ENCODE measurements at places on chromosomes 12 and 14.

DNA sequence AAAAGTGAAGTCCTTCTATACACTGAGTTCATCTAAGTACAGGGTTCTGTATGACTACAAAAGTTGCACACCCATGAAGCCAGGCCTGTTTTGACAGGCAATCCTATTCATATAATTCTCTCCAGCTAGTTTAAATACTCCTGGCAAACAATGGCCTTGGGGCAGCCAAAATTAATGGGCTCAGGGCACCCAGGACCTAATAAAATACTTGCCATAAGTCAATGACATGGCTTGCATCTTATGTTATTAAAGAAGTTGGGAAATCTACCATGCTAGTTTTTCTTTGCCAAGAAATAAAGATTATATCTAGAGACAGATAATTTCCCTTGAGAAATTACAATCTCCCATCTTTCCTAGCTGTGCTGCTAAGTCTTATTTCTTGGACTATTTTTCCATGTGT lies 11.1 kb upstream of the TMTC1 start:
- no peak for DNase-seq

GRCh38 chr14:50225974-50226297 lies 5.4 kb downstream of the SOS2 start:
- DNase-seq: no peak

GRCh38 chr12:122888232-122888752 lies 7.6 kb downstream of the VPS37B start:
- DNase-seq: peak; percentile 40

GRCh38 chr14:20631880-20632389 lies 9.6 kb downstream of the OR6S1 start:
- no peak for DNase-seq

- no peak for DNase-seq
Observed at GRCh38 chr12:122368361-122369073, 54.0 kb downstream of the CLIP1 start.

GRCh38 chr12:10634427-10634826 lies 21.0 kb upstream of the MAGOHB start:
- no peak for DNase-seq

DNA sequence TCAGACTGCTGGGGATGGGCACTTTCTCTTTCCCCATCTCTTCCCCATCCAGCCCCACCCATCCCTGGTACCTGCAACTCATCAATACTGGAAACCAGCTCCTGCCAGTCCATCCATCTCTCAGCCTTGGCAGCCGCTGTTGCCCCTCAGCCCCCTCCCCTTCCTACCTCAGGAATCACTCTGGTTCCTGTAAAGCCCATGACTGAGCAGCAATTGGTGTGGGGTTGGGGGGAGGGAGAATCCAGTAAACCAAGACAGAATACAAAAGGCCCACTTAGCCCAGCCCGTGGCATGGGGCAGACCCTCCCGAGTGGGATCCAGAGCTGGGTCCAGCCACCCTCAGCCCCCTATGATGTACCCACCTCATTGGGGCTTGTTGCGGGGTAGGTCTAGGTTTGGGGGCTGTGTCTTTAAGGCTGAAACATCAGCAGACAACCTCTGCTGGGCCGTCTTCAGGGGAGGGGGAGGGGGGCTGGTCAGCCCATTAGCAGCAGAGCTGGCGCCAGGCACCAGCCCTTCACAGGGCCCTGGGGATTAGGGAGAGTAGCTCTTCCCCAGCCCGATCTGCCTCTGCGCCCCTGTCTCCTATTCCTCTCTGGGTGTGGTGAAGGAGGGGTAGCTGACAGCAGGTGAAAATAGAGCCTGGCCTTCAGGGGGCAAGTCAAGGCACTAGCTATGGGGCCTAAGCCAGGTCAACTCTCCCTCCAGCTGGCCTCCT lies 702 bp upstream of the PRPH start:
- DNase-seq: no peak

- no peak for DNase-seq
Observed at GRCh38 chr12:109356577-109356976, 8.9 kb downstream of the MYO1H start.

DNA sequence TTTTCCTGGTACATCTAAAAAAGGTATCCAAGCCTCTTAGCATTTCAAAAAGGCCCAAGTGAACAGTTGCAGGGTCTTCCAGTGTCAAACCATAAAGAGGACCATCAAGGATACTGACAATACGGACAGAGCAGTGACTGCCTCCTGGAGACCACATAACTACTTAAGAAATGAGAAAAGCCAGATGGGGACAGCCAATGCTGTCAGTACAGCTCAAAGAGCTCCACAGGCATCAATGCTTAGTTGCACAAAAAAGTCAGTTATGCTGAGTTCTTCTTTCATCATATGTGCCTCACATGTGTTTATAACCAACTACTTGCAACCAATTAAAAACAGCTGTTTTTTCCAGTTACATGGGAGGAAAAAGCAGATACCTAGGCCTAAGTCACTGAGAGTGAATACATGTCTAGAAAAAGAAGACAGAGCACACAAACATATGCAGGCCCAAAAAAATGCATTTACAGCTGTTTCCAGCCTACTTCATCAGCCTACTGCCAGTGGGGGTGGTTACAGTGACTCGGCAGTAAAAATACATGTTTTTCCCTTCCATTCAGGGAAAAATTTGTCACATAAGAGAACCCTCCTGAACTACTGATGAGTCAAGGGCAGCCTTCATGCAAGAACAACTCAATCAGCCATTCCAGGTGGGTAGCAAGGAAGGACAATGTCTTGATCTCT lies 84.0 kb downstream of the DCAF5 start:
- DNase-seq: no peak

GRCh38 chr12:27937768-27938167 lies 34.8 kb downstream of the PTHLH start:
- no peak for DNase-seq

- DNase-seq: no peak
Observed at GRCh38 chr12:75868501-75868900, 163.1 kb downstream of the PHLDA1 start.

DNA sequence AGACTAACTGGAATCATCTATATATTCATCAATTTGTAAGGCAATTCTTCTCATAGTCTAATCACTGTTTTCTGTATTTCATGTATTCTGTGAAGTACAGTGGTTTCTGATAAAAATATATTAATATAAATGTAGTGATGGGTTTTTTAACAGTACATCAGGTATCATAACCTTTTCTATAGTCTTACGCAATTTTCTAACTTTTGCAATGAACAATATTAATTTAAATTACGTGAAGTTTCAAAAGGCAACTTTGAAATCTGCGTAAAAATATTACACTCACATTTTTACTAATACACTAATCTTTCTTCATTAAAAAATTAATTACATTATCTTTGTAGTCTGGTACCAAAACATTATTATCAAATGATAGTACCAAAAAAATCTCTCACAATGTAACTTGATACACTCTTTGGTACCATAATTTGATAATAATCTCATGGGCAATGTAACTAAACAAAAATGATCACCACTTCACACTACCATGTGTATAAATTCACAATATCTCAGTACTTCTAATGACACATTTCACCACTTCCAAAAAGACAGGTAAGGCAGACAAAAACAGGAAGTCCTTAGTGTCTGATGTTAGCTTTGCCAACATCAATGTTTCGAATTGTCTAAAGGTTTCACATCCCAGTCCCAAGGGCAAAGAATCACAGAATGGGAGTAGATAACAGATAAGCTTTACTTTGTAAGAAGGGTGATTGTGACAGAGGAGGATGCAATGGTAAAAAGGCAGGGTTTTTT lies 8.7 kb downstream of the DNAI7 start:
- no peak for DNase-seq

DNA sequence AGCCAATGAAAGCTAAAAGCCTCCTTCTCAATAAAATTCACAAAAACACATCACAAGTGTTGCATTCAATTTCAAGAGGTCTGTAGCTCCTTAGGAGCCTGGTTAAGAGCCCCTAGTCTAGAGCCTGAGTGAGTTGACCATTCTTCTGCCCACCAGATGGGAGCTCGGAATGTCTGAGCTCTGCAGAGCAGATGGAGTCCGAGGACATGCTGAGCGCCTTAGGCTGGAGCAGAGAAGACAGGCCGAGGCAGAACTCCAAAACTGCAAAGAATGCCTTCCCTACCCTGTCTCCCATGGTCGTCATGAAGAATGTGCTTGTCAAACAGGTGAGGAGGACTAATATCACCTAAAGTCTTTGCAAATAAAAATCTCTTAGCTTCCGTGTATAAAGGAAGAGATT lies 11.6 kb downstream of the CIPC start:
- DNase-seq: no peak

DNA sequence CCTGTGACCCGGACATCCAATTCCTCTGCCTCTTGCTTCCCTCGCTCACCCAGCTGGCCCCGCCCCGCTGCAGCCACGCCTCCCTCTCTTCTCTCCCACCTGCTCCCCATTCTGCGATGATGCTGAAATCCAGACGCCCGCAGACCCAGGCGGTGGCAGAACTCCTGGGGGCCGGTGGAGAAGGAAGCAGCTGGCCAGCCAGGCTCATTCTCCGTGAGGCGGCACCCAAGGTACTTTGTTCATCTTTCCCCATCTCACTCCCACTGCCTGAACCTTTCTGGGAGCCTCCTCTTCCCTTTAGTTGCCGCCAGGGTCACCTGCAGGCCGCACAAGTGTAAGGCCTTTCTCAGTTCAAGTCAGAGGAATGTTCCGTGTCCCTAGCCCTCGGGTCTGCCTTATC lies 35.7 kb downstream of the FOXN4 start:
- DNase-seq: no peak

DNA sequence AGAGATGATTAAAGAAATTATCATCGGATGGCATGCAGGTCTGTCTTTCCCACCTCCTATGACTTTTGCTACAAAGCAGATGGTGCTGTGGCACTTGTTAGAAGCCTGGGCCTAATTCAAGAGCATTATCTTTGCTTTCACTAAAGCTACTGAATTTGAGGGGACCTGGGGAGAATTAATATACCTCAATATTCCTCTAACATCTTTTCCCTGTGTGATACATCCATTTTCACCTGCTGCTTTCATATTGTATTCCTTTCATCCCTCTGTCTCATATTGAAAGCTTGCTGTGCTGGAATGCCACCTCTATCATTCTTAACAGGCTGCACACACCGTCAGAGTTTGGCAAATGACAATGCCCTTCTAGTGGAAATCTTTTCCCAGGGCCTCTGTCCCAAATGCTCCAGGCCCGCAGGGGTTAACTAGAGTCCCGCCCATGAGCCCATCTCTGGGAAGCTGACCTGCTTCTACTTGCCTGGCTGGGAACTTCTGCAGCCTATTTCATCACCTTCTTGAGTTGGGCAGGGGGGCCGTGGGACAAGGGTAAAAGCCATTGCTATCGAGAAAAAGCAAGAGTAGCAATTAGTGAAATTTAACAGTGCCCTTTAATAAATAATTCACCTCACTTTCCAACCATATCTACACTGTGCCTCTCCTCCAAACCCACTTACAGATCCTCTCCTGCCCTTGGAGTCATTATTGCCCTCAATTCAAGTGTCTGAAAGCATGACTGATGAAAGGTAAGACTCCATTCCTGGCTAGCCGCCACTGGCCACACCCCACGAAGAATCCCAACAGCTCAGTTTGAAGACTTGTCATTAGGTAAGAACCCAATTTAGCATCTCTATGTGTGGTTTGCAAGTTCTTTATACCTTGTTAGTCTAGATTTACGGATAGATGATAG lies 126.7 kb upstream of the BTG1 start:
- no peak for DNase-seq

DNA sequence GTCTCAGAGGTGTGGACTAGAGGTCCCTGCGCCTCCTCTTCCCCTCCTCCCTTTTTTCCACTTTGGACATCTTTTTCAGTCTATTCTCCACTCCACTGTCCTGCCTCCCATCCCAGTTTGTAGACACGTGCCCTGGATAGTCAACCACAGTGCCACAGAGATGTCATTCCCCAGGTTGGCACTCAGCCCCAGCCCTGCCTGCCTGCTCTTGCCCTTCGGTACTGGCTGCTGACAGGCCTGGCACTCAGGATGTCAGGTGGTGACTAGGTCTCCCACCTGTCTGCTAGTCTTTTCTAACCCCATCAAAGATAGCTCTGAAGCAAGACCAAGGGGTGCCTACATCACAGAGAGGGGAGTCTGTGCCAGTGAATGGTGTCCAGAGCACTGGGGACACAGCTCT lies 15.8 kb downstream of the KRT71 start:
- DNase-seq: no peak

DNA sequence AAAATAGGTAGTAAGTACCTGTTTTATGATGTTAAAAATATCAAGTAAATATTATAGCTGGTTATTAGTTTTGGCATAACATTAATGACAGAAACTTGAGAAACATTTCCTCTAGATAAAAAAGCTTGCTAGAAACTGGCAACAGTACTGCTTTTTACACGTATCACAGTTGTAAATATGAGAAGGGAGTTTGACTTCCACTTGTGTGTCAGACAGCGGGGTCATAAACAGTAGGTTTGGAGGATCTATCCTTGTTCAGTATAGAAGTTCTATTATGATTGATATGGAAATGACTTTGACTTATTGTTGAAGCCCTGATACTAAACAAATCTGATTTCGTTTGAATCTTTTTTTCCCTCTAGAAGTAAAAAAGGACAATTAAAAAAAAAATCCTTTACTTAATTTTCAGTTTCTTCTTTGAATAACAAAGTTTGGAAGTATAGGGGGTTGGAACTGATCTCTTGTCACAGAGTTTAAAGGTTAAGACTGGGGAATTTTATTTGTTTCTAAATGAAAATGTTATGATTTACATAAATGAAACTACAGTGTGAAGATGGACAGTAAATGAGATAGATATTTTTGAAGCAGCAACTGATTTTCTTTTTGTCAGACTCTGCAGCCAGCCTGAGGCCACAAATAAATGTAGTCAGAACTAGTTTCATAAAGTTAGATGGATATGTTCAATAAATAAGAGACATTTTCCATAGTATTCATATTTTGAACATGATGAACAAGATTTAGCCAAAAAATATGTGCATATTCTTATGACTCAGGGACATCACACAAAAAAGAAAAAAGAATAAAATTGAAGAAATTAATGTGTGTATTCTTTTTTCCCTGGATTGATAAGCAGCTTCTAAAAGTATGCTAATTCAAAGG lies 50.1 kb downstream of the WNK1 start:
- no peak for DNase-seq
